ENCODE measurements at places on chromosomes 12 and 14.

GRCh38 chr14:104383088-104383995, 196.2 kb upstream of the C14orf180 start:
- DNase-seq = no peak

DNA sequence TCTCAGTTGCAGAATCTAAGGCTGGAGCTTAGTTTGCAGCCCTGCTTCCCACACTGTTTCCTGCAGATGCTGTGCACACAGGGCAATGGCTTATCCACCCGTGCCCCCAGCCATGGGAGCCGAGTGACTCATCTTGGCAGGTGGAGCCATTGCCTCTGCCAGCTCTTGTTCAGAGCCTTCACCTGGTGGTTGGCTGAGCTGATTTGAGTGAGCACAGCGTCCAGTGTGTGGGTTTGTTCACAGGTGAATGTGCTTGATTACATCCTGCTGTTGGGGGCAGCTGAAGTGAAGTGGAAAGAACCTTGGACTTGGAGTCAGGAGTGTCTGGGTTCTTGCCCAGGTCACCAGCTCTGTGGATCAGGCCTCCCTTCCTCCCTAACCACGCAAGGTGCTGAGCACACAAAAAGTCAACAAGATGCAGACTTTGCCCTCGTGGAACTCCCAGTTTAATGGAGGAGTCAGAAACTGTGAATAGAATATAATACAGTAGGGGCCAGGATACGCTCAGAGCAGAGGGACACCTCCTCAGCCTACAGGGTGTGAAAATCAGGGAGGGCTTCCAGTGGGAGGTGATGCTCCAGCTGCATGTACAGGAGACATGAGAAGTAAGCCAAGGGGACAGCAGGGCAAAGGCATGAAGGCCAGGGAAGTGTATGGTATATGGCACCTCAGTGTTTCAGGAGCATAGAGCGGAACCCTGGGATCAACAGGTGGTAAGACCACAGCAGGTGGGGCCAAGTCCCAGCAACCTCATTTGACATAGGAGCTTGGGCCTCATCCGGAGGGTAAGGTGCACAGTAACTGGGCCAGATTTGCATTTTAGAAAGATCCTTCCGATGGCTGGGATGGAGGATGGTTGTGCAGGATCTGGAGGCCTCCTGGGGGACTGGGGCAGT, 22.8 kb downstream of the JDP2 start:
- DNase-seq = no peak

GRCh38 chr12:131003716-131004045, 50.0 kb downstream of the ADGRD1 start:
- DNase-seq = no peak

GRCh38 chr12:103933237-103933636, 3.0 kb downstream of the HSP90B1 start:
- no peak for DNase-seq

GRCh38 chr12:95857156-95857555, 1.6 kb upstream of the SNRPF start:
- no peak for DNase-seq

GRCh38 chr14:96184737-96185136, 19.9 kb upstream of the BDKRB2 start:
- DNase-seq = no peak

DNA sequence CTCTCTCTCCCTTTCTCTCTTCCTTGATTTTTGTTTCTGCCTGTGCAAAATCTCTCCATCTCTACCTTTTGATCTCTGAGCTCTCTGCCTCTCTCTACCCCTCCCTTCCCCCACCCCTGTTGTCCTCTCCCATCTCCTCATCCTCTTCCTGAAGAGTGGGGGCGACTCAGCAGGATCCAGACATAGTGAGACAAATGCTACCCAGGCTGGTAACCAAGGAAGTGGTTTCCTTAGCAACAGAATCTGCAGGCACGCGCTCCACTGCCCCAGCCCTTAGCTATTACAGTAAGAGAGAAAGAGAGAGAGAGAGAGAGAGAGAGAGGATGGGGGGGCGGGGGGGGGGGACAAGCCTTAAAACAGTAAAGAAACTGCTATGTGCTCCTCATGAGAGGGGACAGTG, 85.6 kb downstream of the CMKLR1 start:
- no peak for DNase-seq

DNA sequence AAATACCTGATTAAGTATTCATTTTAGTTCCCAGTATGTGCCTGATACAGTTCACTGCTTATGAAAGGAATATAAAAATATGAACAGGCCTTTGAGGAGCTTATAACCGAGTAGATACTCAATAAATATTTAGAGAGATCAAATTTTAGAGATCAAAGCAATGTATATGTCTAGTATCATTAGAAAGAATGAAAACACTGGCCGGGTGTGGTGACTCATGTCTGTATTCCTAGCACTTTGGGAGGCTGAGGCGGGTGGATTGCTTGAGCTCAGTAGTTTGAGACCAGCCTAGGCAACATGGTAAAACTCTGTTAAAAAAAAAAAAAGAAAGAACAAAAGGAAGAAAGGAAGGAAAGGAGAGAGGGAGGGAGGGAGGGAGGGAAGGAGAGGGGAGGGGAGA, 113.2 kb upstream of the EEA1 start:
- DNase-seq = no peak

- no peak for DNase-seq
Observed at GRCh38 chr12:58695263-58695662, 225.0 kb downstream of the LRIG3 start.

DNA sequence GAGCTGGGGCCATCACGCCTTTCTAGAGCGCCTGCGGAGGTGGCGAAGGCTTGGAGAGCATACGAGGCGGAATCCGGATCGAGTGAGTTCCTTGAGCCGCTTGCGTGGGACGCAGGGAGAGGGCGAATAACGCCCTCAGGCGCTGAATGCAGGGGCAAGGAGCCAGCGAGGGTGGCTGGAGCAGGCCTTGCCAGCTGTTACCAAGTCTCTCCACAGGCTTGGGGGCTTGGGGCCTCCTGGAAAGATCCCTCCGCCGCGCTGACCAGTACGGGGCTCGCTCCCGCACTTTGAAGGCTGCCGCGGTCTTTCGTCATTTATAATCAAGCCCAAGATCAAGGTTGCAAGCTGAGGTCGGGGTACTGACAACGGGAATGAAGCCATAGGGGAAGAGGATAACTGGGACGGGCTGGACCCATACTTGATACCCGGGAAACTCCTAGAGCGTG, 1.2 kb downstream of the FLRT2 start:
- DNase-seq = peak; percentile 19

GRCh38 chr12:4962539-4963486, 53.1 kb downstream of the KCNA1 start:
- no peak for DNase-seq

- DNase-seq = no peak
Observed at GRCh38 chr14:102722646-102723045, 54.6 kb upstream of the TRAF3 start.

DNA sequence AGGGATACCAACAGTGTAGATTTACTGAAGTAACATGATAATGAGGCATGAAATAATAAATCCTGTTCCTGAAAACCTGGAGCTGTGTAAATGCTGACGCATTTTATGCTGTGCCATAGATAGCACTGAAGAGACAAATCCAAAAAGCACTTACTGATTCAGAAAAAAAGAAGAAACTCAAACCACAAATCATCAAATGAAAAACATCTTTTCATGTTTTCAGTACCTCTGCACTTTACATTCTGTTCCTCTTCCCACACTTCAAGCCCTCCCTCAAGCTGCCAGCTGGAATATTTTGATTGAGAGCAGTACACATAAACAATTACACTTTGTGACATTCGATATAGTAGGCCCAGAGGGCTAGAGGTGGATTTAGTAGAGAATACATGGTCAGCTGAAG, 362.3 kb downstream of the NAV3 start:
- no peak for DNase-seq

DNA sequence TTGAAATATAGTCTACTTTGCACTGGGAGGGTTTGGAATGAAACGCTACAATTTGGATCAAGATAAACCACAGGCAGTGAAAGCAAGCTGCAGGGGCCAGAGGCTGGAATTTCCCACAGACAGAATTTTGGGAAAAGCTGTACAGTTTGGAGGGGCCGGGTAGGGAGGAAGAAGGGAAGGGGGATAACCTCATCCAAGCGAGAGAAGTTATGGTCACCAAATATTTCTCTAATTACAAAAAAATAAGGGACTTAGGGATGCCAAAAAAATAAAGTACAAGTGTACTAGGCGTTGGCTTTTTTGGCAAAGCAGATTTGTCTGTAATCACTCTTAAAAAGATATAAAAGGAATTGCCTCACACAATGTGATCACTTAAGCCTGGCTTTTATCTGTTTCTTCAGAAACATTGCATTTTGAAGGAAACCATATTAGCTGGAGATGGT, 31.2 kb upstream of the ADGRD1 start:
- DNase-seq = no peak

DNA sequence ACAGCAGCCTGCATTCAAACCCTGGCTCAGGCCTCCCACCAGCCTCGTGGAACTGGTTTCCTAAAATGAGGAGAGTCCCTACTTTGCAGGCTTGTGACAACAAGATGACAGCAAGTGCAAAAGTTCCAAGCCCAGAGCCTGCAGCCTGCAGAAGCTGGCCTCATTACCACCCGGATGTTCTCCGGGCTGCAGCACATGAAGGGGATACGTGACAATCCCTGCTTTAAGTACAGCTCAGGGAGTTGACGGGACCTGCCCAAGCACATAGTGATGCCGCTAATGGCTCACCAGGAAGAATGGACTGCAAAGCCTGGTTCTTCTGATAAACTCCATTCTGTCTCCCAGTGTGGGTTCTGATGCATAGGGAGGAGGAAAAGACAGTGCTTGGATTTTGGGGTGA, 15.0 kb downstream of the SSH1 start:
- DNase-seq = no peak

DNA sequence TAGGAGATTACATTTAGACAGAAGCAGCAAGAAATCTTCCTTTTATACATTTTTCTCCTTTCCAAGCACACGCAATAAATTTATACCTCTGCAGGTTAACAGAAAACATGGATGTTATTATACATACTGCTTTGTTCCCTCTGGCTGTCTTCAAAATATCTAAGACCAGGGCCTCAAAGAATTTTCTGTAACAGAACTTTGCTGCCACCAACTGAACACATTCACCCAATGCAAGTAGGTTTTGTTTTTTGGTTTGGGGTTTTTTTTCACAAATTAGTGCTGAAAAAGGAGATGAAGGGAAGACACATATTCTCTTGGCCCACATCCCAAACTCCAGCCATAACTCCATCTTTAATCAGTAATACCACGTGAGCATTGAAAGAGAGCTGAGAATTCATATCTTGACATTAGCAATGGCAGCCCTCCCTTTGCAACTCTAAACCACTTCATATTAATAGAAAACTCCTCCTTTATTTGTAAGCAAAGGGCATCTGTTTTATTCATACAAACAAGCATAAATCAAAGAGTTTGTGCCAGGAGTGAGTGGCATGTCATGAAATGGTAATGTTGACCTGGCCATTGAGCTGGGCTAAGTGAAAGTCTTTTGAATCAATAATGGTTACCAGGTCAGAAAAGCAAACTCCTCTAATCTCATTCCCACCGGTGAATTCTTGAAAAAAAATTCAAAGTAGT, 150.8 kb upstream of the FSCB start:
- DNase-seq = no peak

DNA sequence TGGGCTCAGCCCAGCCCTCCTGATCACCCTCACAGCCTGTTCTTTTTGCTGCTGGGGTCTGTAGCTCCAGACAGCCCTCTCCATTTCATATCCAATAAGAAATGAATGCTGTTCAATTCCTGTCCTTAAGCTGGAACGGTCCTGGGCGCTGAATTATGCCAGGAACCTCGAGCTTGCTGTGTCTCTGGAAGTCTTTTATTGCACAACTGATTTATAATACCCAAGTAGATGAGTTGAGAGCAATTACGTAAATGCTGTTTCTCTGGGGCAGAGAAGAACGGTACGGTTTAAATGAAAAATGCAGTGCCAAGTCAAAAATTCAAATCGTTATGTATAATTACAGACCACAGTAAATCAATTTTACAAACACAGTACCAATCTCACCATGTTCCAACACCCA, 161.0 kb downstream of the SAMD4A start:
- no peak for DNase-seq

- peak; percentile 71 for DNase-seq
Observed at GRCh38 chr14:67666750-67667449, 7.5 kb downstream of the VTI1B start.

GRCh38 chr14:92539419-92539818, 25.8 kb downstream of the RIN3 start:
- no peak for DNase-seq

DNA sequence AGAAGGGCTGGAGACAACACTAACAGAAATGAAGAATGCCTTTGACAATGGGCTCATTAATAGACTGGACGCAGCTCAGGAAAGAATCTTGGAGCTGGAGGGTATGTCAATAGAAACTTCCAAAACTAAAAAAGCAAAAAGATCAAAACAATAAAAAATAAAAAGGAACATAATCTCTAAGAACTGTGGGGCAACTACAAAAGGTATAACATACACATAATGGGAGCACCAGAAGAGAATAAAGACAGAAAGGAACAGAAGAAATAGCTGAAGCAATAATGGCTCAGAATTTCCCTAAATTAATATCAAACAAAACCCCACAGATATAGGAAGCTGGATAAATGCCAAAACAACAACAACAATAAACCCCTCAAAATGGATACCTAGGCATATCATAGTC, 124.1 kb upstream of the ABCD2 start:
- no peak for DNase-seq

DNA sequence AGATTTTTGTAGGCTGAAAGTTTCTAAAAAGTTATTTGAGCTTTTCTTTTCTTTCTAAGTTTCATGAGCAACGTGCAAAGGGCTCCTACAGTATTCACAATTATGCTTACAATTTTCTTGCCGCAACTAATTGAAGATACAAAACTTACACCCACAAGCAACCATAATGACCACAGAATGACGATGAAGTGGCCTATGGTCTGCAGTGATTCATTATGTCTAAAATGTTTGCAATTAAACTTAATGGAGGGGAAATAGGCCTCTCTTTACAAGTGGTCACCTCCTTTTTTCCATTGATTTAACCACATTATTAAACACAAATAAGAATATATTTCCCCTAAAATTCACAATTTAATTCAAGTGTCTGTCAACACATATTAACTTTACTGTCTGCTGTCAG, 732.6 kb upstream of the FLRT2 start:
- DNase-seq = no peak

DNA sequence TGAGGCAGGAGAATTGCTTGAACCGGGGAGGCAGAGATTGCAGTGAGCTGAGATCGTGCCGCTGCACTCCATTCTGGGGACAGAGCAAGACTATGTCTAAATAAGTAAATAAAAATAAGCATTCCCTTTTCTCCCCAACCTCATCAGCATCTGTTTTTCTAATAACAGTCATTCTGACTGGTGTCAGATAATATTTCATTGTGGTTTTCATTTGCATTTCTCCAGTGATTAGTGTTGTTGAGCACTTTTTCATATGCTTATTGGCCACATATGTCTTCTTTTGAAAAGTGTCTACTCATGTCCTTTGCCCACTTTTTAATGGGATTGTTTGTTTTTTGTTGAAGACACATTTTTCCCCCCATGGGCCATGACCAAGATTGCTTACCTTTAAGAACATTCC, 243.2 kb downstream of the ADAMTS20 start:
- no peak for DNase-seq

- DNase-seq = peak; percentile 12
Observed at GRCh38 chr12:27480016-27480415, 33.5 kb downstream of the SMCO2 start.

- no peak for DNase-seq
Observed at GRCh38 chr14:64614805-64615391, 65.1 kb downstream of the PPP1R36 start.

All from suppressor macrophage treated with lipopolysaccharide for 4 hours (primary cell).